Jurkat, Clone E6-1 (cell line): ENCODE measurements at places on chromosomes 5 and 9.
A peak's percentile ranks its signal among the peaks of the same experiment; 100 is the strongest.

DNA sequence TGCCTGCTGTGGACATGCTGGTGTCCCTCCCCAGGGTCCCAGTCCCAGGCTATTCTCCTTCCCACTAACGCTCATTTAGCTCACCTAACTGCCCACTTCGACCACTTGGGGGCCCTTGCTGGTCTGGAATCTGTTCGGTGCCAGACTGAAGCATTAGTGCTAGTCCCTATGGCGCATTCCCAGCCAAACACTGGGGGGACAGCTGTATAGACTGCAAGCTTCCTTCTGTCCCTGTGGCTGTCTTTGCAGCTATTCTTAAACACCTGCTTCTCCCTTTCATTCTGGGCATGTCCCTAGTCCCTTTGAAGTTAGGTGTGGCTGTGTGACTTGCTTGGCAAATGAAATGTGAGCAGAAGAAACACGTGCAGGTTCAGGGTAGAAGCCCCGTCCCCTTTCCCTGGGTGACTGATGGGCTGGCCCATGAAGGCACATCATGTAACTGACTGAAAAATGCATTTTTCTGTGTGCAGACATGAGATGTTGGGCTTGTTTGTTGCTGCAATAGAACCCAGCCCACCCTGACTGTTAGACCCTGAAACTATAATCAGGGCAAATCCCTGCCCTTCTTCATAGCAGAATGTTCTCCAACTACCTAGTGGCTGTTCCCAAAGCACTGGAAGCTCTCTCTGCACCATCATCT is 134.4 kb downstream of the BARX1 start:
- DNase-seq = peak; percentile 1

- no peak for DNase-seq
Observed at GRCh38 chr5:103424453-103425205, 138.0 kb downstream of the NUDT12 start.

DNA sequence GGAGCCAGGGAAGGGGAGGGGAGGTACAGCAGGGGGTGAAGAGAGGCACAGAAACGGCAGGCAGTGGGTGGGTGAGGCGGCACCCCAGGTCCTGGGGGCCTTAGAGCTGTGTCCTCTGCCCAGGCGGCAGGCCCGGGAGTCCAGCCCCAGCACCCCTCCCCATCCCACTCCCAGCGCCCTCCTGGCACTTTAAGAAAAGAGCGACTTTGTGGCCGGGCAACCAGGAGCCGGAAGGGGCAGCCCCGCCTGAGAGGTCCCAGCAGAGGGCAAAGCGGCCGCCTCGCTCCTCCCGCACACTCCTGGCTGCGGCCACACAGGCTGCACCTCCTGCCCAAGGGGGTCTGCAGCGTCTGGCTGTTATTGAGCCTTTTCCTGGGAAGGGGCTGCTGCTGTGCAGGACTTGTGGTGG is 42.6 kb downstream of the NACC2 start:
- no peak for DNase-seq

DNA sequence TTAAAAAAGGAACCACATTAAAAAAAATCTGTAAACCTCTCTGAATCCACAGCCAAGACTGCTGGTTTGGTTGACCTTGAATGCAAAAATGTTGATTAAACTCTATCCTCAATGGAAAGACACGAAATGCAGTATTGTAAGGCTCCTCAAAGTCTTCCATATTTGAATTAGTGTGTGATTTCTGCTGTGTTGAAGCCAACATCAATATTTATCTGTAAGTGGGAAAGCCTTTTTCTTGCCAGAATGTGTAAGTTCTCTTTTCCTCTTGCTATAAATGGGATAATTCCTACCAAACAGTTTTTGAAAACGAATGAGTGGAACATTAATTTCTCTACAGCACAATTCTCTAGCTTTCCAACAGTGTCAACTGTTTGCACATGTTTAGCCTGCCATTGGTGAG is 422.1 kb upstream of the TNC start:
- DNase-seq = no peak

DNA sequence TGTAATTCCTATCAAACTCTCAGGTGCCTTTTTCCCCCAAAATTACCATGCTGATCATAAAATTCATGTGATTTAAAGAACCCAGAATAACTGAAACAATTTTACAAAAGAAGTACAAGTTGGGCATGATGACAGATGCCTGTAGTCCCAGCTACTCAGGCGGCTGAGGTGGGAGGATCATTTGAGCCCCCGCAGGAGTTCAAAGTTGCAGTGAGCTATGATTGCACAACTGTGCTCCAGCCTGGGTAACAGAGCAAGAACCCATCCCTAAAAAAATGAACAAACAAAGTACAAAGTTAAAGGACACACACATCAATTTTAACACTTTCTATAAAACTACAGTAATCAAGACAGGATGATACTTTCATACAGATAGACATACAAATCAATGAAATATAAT is 97.9 kb upstream of the LPAR1 start:
- DNase-seq = no peak

DNA sequence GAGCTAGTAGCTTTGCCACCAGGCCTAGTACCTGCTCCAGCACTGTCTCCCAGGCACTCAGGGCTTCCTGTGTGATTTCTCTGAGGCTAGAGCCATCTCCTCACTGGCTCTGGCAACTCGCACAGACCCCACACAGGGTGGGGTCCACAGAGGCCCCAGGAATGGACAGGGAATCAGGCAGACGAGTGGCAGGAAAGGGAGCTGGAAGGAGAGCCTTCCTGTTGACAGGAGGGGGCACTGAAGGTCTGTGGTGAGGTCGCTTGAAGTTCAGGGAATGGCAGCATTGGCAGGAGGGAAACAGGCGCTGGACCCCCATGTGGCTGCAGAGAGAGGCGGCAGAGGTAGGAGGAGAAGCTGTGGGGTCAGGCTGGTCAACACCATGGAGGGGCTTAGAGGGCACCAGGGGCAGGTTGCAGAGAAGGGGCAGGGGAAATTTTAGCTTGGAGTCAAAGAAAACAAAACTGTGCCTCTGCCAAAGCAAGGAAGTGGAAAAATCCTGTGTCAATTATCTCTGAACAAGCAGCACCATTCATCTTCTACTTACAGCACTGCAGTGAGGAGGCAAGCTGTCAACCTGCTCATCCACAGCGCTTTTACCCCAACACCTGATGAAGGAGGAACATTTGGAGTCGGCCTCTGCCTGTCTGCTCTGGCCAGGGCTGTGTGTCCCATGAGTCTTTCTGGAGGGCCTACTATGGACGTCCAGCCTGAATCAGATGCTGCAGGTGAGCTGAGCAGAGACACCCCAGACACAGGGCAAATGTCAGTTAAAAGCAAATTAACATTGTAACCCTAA is 270.2 kb downstream of the FSTL4 start:
- no peak for DNase-seq

DNA sequence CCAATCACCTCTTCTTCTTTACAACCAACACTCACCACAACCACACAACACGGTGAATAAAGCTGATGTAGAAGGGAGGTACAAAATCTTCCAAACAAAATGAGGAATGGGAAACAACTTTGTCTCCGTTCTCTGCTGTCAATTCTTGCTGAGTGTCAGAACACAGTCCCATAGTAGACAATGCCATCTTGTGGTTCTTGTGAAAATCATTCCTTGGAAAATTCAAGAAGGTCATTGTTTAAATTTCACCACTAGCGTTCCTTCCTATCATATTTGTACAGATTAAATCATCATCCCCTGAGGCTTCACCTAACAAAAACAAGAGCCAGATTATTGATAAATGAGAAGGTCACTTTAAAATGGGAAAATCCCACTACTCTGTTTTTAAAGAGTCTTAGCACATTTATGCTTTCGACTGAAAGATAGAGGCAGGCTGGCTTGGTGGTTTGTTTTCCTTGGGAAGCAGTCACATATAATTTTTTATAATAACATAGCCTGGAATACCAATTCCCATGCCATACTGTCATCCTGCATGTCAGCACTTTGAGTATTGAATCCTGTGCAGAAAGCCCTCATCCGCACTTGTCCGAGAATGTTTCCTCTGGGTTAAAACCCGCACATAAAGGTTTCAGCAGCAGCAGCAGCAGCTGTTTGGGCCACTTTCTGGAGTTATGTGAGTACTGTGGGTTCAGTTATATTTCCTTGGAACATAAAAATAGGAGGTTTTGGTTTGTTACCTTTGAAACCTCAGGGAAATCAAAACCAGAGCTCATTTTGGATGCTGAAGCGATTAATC is 395.0 kb upstream of the SMARCA2 start:
- DNase-seq = no peak

DNA sequence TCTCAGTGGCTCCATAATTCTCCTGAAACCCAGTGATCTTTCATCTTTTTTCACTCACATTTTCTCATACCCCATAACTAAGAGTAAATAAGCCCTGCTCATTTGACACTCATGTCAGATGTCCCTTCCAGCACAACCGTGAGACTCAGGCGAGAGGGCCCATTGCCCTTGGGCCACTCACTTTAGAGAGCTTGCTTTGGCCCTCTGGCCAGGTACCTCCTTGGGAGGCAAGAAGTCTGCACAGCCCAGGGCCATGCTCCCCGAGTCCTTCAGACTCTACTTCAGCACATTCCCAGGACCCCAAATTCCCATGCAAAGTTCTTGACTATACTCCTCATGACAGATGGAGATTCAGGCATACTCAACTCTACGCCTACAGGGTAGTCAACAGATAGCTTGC is 33.6 kb downstream of the RFX3 start:
- DNase-seq = no peak

GRCh38 chr5:80541392-80541791 is 28.7 kb downstream of the ANKRD34B start:
- no peak for DNase-seq

- no peak for DNase-seq
Observed at GRCh38 chr5:67337751-67338150, 141.2 kb upstream of the CD180 start.

GRCh38 chr9:114583371-114584155 is 4.0 kb upstream of the ATP6V1G1 start:
- no peak for DNase-seq

GRCh38 chr5:126777257-126777974 is 480 bp downstream of the LMNB1 start:
- peak; percentile 26 for DNase-seq

DNA sequence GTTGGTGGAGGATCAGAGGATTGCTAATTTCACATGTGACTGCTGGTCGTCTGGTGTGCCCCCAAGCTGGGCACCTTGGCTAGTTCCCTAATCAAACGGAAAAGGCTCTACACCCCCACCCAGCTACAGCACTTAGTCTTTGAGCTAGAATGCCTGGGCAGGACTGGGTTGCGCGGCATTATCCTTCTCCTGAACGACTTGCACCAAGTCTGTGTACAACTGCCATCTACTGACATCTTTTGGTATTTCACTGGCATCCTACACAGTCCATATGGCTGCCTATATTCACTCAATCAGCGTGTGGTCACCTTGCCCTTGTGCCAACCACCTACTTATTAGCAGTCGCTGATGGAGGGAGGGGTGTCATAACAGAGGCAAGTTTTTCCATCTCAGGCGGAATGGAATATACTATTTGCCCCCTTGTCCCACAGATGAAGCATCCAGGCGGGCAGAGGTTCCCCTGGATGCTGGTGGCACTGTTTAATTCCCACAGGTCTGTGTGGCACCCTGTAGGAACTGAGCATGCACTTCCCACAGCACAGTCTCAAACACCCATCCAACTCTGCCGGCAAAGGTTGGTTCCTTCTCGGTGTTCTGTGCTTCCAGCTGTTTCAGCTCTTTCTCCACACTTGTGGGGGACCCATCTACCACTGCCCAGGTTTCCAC is 150.1 kb downstream of the OSTF1 start:
- peak; percentile 60 for DNase-seq

DNA sequence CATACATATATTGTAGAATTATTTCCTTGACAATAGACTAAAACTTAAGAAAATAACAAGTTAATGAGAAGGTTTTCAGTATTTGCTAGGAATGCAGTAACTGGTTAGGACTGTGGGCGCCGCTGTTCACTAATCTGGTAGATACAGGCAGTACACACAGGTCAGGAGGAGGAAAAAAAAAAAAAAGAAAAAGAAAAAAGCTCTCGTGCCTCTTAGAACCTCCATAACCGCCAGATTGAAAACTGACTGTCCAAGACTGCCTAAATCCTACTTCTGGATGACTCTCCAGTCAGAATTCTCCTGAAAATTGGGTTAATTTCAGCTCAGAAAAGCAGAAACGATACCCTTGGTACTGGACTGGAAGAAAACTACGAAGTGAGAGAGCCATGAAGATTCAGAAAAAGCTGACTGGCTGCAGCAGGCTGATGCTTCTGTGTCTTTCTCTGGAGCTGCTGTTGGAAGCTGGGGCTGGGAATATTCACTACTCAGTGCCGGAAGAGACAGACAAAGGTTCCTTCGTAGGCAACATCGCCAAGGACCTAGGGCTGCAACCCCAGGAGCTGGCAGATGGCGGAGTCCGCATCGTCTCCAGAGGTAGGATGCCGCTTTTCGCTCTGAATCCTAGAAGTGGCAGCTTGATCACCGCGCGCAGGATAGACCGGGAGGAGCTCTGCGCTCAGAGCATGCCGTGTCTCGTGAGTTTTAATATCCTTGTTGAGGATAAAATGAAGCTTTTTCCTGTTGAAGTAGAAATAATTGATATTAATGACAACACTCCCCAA is at the start of gene PCDHGA1:
PCDHGA1 (plus strand) TSS at position 216 of the 782 bp plus-strand sequence.
- no peak for DNase-seq

- peak; percentile 55 for DNase-seq
Observed at GRCh38 chr5:44809215-44809955, 638 bp downstream of the MRPS30 start.

GRCh38 chr5:73565969-73566547 is 515 bp downstream of the UTP15 start:
- no peak for DNase-seq

GRCh38 chr5:45622365-45622764 is 73.8 kb downstream of the HCN1 start:
- no peak for DNase-seq

- DNase-seq = no peak
Observed at GRCh38 chr5:73640861-73641320, 14.9 kb downstream of the ARHGEF28 start.

- no peak for DNase-seq
Observed at GRCh38 chr5:35232124-35232523, 1.8 kb upstream of the PRLR start.

DNA sequence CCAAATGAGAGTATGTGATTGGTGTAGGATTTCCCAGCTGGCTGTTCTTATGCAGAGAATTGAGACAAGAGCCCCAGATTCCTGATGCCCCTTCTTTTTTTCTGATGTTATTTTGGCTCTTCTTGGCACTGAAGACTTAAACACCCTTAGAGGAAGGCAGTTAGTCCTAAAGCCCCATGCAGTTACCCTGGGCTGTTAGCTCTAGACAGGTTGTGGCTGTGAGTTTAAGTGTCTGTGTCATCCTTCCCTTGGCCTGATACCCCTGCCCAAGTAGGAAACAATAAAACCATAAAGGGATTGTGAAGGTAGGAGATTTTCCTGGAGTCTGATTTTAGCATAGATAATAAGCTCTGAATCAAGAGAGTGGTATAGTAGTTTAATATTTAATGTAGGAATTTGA is 13.2 kb downstream of the TNPO1 start:
- no peak for DNase-seq

GRCh38 chr9:126862104-126862761 is 1.8 kb downstream of the ZBTB34 start:
- DNase-seq = no peak

DNA sequence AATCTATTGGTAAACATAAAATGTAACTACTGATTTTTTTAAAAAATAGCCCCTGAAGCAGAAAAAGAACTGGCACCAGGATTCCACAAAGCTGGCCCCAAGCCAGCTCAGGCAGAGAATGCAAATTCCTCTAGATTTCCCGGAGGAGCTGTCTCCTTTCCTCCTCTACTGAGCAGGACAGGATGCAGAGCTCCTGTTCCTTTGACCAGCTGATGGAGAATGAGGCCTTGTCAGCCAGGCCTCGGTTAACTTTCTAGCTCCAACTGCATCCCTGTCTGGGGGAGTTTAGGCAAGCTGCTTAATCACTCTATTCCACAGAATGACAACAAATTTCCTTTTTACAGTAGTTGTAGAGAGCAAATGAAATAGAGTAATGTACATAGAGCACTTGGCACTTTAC is 155.5 kb downstream of the GNAQ start:
- DNase-seq = no peak
